ENCODE measurements at places on chromosomes 7 and 10.

- DNase-seq: no peak
These were observed 13.5 kb downstream of the SFMBT2 start for GRCh38 chr10:7397049-7398035.

GRCh38 chr10:107847620-107848019 lies 683.1 kb upstream of the SORCS1 start:
- no peak for DNase-seq

GRCh38 chr10:33743429-33743857 lies 409.0 kb upstream of the NRP1 start:
- no peak for DNase-seq

- no peak for DNase-seq
These were observed 161.7 kb downstream of the HIBADH start for GRCh38 chr7:27501001-27501400.

GRCh38 chr7:131546583-131547141 lies 9.8 kb downstream of the PODXL start:
- peak; percentile 70 for DNase-seq

- DNase-seq: no peak
These were observed 14.0 kb upstream of the CYP3A7 start for GRCh38 chr7:99748846-99749579.

DNA sequence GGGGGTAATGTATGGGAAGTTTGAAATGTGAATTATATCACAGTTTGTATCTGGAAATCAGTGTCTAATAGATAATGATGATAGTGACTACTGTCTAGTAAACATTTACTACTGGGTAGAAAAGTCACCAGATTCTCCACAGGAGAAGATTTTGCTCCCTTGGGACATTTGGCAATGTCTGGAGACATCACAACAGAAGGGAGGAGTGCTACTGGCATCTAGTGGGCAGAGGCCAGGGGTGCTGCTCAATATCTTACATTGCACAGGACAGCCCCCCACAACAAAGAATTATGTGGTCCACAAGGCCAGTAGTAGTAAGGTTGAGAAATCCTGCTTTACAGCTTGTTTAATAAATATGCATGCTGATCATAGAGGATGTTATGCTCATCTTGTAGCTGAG lies 92.3 kb upstream of the PRPS1L1 start:
- peak; percentile 9 for DNase-seq

DNA sequence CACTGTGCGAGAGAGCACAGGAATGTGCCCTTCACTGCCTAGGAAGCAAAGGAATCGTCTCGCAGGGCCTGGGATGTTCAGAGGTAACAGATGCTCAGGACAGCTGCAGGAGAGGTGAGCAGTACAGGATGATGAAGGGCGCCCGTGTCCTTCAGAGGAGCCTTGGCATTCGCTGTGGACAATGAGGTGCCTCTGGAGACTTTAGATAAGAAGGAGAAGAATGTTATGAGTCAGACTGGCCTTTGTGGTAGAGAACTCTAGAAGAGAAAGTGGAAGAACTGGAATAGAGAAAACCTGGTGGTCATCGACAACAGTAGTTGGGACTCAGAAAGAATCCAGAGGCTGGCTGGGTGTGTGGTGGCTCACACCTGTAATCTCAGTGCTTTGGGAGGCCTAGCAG lies 64.4 kb upstream of the LEP start:
- DNase-seq: no peak

GRCh38 chr10:33666686-33667480 lies 332.4 kb upstream of the NRP1 start:
- DNase-seq: no peak

DNA sequence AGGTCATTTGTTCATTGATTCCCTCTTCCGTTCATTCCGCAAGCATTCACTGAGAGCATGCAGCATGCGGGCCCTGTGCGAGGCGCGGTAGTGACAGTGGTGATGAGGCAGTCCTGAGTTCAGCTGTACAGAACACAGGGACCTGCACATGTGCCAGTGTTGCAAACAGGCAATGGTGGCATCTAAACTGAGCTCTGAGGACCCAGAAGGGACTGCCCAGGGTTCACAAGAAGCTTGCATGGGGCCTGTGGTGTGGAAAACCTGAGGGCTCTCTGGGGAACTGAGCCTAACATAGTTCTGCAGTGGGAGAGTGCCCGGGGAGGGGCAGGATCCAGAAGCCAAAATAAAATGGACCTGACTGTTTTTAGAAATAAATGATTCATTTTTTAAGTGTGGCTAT lies 13.2 kb downstream of the ZNF488 start:
- DNase-seq: peak; percentile 1

DNA sequence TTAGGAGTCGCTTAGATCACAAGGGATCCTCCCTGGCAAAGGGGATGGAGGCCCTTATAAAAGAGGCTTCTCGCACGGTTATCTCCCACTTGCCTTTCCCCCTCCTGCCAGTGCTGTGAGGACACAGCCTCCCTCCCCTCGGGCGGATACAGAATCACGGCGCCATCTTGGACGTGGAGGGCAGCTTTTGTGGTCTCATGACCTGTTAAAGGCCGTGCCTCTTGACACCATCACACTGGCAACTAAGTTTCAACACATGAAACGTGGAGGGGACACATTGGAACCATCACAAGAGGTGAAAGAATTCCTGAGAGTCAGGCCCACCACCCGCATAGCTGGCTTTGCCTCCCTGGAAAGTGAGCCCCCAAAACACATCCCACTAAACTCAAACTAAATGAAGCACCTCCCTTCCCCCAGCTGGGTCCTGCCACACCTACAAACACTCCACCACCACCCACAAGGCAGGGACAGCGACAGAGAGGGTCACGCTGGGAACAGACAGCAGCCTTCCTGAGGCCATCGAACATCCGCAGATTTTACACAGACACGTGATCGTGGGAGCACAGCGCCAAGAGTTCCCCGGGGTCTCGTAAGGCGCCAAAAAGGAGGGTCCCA lies 110.6 kb downstream of the TCERG1L start:
- no peak for DNase-seq

DNA sequence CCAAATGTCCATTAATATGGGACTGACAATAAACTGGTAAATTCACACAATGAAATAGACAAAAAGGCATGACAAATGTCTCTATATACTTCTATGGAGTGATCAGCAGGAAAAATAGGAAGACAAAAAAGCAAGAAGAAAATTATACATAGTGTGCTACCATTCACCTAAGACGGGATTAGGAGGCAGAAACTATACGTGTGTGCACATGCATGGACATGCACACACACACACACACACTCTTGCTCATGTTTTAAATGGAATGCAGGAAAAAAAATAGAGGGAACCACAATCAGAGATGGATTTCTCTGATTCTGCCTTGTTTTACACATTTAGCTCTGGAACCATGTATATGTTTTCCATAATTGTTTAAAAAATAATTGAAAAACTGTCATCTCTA lies 119.0 kb downstream of the ZFAND4 start:
- no peak for DNase-seq

DNA sequence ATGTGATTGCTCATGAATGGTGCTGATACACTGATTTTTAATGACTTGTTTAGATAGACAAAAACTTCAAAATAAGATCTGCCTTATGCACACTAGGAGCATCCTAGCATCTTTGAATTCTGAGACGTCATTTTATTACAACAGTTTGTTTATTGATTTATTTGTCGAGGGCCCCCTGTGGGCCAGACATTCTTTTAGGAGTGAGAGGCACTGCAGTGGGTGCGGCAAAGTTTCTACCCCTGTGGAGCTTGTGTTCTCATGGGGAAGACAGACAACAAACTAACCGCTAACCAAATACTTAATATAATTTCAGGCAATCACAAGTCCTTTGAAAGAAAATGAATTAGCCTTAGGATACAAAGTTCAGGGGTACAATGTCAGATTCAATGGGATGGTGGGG lies 363.1 kb downstream of the RPS24 start:
- no peak for DNase-seq

DNA sequence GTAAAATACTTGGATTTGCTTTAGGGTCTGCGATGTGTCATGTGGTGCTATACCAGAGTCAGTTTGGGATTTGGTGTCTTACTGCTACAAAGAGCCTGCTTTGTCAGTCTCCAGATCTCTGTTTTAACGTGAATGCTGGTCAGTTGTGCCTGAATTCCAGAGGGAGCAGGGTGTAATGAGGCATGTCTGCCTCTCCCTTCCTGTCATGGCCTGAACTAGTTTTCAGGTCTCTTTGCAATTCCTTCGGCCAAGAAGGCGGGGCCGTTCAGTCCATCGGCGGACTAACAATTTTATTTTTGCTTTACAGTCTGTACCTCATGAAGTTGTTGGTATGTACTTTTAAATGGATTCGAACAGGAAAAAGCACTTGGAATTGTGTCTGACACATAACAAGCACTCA lies 465.1 kb upstream of the ADARB2 start:
- DNase-seq: no peak

DNA sequence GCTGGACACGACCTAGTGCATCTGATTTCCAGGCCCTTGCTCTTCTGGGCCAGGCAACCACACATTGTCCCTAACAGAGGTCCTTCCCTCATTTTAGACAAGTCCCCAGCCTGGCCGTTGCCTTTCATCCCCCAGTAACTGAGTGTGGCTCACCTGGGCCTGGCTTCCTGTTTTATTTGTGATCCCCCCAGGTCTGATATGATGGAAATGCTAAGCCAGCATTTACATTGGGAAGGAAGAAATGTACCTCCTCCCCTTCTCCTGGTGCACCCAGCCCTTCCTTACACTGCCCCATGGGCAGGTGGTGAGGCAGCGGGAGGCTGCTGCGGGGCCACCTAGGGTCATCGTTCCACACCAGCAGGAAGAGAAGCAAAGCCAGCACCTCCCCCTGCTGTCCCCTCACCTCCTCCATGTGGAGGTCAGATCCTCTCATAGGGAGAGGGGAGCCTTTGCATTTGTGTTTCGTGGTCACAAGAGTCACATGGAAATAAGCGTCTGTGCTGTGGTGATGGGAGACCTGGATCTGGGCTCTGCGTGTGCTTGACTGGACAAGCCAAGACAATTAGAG lies 108.8 kb downstream of the GLRX3 start:
- no peak for DNase-seq

GRCh38 chr10:49278497-49278981 lies 20.4 kb upstream of the C10orf71 start:
- DNase-seq: no peak

- DNase-seq: no peak
These were observed 46.0 kb downstream of the MINPP1 start for GRCh38 chr10:87550741-87551140.

DNA sequence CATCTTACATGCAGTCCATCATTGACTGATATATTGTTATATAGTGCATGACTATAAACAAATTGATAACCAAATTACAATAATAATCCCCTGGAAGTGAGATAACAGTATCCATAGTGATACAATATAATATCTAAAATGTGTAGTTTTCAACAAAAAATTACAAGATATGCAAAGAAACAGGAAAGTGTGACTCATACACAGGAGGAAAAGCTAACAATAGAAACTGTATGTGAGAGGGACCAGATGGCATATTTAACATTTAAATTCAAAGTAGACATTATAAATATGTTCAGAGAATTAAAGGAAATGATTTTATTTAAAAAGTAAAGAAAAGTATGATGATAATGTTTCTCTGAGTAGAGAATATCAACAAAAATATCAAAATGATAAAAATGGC lies 8.0 kb downstream of the OR9A2 start:
- no peak for DNase-seq

DNA sequence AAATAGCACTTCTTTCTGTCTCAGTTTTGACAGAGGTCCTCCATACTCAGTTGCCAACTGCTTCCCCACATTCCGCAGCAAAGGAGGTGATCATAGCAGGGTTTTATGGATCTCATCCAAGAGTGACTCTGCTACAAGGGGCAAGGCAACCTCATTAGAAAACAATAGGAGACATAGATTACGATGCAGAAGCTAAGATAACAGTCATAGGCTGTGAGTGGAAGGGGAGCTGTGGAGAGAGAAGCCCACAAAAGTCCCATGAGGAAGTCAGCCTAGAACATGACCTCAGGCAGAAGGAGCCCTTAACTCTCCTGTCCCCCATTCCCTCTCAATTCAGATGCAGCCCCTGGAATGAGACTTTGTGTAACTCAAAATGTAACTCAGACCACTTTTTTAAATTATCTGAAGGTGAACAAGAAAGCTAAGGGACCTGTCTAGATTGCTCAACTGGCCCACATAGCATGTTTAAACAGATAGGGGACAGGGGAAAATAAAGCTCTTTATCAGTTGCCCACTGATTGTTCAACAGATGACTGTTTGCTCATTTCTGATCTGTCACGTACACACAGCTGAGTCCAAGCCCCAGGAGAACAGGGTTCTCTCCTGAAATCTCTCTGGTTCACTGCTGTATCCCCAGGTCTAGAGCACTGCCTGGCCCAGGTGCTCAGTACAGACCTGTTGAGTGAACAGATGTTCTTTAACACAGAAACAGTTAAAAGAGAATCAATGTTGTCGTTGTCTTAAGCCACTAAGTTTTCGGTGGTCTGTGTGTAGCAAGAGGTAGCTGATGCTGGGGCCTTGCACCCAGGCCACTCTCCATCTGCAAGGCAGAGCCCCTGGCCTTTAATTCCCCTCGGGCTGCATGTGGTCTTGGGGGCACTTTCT lies 1.5 kb upstream of the NCOA4 start:
- no peak for DNase-seq

DNA sequence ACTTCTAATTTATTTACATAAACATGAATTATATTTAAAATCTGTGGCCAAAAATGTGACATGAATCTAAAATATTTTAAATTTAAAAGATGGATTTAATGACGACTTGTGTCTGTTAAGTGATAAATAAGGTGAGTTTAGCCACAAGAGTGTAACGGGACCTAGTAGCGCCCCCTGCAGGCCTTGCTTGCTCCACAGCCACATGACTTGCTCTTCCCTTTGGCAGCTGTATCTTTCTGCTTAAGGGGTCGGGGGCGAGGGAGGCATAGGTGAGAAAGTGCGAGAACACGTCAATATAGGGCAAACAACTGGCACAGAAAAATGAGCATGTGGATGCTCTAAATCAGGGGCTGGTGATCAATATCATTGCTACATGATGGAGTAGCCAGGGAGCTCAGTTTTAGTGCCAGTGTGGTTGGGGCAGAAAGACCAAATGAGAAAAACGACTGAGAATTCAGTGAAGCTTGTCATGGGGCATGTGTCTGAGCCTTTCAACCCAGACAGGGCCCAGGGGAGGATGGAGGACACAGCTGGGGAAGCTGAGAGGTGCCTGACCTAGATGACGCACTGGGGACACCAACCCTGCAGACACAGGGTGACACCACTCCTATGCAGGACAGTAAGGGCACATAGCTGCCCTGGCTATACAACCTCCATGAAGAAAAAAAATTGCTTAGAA lies 49.8 kb downstream of the PAXIP1 start:
- peak; percentile 76 for DNase-seq

GRCh38 chr7:154795437-154795836 lies 207.5 kb downstream of the PAXIP1 start:
- no peak for DNase-seq

- DNase-seq: no peak
These were observed 207.7 kb upstream of the AHR start for GRCh38 chr7:17090751-17091150.

- DNase-seq: peak; percentile 50
These were observed 3.0 kb upstream of the CALHM3 start for GRCh38 chr10:103481974-103482531.

GRCh38 chr10:58781873-58782488 lies 269.3 kb downstream of the BICC1 start:
- peak; percentile 30 for DNase-seq
